ENCODE measurements at places on chromosomes 2 and 18. TPM values are rescaled to one million over a fixed set of nuclear protein-coding genes. Genes with fewer than 3 reads are reported as not detected.

The SIGLEC15 gene
- not detected for total RNA-seq

The SLC4A3 gene
- total RNA-seq, result 5.7 TPM

The ELOA2 gene
- total RNA-seq, result not detected

The CD8A gene
- total RNA-seq, result not detected

The ARID5A gene
- 8.9 TPM for total RNA-seq

The REG1B gene
- total RNA-seq, result not detected

The CNGA3 gene
- total RNA-seq, result not detected

The LINC00305 gene
- total RNA-seq, result not detected

The SESTD1 gene
- total RNA-seq, result 6.4 TPM

All from myometrial cell (primary cell).